ENCODE measurements at places on chromosomes 7 and 10. TPM values are rescaled to one million over a fixed set of nuclear protein-coding genes. Genes with fewer than 3 reads are reported as not detected.

GRCh38 chr10:36736311-36736710 lies 389.1 kb upstream of the ANKRD30A start:
- no peaks in the 10 kb centered on the region for H3K27me3 ChIP-seq
- no peaks in the 10 kb centered on the region for H3K4me1 ChIP-seq
- no peaks in the 10 kb centered on the region for H3K36me3 ChIP-seq

GRCh38 chr7:24622646-24623182 lies 49.5 kb downstream of the PALS2 start:
- H3K4me1 ChIP-seq: peaks cover 31% of the 10 kb centered on the region
- no peaks in the 10 kb centered on the region for H3K27me3 ChIP-seq
- H3K27ac ChIP-seq: no peak overlapping the region

DNA sequence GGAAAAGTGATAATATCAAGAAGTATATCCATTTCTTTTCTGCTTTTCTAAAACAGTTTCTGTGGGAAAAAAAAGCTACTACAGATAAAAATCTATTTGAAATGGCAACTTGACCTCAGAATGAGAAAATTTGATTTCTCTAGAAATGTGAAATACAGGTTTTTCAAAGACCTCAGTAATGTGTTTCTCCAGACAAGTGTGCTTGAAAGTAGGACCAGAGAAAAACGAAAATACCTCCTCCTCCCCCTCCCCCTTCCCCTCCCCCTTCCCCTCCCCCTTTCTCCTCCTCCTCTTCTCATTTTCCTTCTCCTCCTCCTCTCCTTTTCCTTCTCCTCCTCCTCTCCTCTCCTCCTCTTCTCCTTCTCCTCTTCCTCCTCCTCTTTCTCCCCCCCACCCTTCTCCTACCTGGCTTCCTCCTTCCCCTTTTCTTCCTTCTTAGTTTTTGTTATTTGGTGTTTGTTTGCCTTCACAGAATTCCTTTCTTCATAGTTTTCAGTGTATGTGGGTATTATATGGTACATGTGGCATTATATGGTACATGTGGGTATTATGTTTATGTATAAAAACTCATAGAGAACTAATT lies 179.4 kb downstream of the CDK14 start:
- no peak overlapping the region for H3K27ac ChIP-seq
- H3K4me3 ChIP-seq: no peak overlapping the region
- peaks cover 34% of the 10 kb centered on the region for H3K4me1 ChIP-seq
- DNase-seq: no peak

DNA sequence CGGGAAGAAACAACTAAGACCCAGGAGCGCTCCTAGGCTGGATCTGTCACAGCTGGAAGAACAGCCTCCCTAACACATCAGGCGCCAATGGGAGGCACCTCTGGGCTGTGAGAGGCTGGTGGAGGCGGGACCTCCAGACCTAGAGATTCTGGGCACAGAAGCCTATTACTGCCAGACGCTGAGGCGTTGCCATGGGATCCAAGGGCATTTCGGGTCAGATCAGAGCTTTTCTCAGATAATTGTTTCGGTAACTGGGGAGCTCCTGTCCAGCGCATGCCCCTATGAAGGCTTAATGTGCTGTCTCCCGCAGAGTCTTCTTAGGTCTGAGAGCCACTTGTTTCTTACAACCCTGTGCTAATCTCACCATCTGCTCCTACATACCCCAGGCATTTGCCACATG lies 339.2 kb downstream of the ZNF716 start:
- no peak overlapping the region for H3K4me3 ChIP-seq
- H3K36me3 ChIP-seq: no peaks in the 10 kb centered on the region
- no peaks in the 10 kb centered on the region for H3K4me1 ChIP-seq
- H3K27me3 ChIP-seq: no peaks in the 10 kb centered on the region
- H3K27ac ChIP-seq: no peak overlapping the region

The ADAP1 gene
- total RNA-seq: 9.4 TPM

The SPDYE11 gene
- not detected for total RNA-seq
